Activated CD4-positive, alpha-beta T cell treated with anti-CD3 and anti-CD28 coated beads for 48 hours (primary cell): ENCODE measurements at places on chromosomes 6 and 20.

DNA sequence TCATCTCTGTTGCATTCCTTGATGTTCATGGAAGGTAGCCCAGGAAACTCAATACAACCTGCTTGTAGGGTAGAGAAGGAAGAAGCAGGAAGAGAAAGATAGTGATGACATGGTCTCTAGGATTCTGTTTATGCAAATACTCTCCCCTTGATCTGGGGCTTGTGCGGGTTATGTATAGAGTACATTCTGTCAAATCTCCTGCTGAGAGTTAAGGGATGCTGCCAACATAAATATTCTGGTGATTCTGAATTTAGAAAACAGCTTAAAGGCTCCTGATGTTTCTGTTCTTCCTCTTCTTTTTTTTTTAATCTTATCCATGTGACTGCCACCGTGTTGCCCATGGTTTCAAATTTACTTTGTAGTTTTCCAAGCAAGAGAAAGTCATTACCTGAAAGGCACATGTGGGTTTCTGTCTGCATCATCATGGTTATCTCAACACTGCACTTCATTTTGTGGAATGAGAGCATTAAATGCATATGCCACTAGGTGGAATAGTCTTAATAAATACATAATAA is 150.6 kb downstream of the RPS12 start:
- DNase-seq = no peak

DNA sequence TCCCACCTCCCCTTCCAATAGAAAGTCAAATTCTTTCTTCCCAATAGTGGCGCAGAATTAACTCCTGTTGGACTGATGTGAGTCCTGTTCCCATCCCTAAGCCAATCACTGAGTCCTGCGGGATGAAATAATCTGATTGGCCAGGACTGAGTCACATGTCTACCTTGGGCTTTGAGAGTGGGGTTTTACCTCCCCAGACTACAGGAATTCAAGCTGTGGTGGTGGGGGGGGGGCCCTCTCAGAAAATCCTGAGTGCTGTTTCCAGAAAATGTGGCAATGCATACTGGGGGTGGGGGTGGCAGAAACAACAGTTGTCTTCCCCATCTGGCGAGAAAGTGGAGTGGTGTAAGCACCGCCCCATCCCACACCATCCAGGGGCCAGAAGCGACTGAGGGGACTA is 65.7 kb downstream of the CTCFL start:
- DNase-seq = no peak

- DNase-seq = no peak
These were observed 82.8 kb downstream of the SLC23A2 start for GRCh38 chr20:4918473-4918872.

DNA sequence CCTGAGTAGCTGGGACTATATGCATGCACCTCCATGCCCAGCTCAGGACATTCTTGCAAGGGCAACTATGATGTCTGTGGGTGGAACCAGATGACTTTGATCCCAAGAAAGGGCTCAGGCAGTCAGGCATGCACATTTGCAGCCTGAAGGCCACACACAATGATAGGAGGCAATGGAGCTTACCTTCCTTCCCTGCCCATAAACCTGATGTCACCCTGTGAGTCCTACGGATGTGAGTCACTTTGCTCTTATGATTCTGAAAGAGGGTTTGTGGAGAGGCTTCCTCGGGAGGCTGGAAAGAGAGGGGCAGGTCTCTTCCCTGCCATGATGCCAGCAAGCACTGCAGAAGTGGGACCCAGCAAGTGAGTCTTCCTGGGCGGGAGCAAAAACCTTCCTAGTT is 202.4 kb downstream of the LY86 start:
- DNase-seq = no peak

DNA sequence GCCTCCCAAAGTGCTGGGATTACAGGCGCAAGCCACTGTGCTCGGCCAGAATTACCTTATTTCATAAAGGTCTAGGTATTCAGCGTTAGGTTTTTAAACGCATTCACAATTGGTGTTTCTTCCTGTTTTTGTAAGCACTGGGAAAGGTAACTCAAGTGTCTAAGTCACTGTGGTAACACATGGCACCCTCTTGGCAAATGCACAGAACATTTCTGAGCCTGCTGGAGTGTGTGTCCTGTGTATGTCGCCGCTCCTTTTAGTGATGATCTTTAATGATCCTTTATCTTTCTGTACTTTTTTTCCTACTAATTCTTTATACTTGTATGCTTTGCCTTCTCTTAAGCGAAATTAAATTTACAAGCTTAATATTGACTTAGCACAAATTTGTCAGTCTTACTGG is 263.0 kb downstream of the ARID1B start:
- no peak for DNase-seq

- no peak for DNase-seq
These were observed 6.8 kb upstream of the ALDH8A1 start for GRCh38 chr6:134956676-134957075.
